ENCODE measurements at places on chromosomes 7 and 10. TPM values are rescaled to one million over a fixed set of nuclear protein-coding genes. Genes with fewer than 3 reads are reported as not detected.

Gene NEUROD6
- polyA plus RNA-seq, result not detected

GRCh38 chr7:50649259-50649885, 84.2 kb upstream of the DDC start:
- DNase-seq, result no peak

- no peak for DNase-seq
Measured at GRCh38 chr10:130221456-130222375, 85.5 kb downstream of the GLRX3 start.

DNA sequence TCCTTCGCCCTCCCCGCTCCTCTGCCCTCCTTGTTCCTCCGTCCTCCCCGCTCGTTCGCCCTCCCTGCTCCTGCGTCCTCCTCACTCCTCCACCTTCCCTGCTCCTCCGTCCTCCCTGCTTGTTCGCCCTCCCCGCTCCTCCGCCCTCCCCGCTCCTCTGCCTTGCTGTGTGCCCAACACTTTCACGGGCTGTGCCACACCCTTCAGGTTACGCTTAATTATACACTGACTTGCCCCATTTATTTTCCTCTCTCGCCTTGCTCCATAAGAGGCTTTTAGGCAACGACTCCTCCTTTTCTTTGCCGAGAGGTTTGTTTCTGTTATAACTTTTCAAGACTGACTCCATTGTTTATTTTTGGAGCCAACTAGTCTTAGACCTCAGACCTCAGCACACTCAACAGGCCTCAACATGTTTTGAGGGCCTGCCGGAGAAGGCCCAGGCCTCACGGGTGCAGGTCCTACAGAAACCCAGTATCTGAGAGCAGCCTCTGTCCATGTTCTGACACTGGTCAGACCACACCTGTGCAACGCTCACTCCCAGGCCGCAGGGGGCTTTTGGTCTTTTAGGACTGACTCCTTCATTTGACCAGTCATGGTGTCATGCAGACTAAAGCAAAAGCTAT, 18.2 kb upstream of the PRKAG2 start:
- DNase-seq, result no peak

Gene ADRA2A
- 42.3 TPM for polyA plus RNA-seq

DNA sequence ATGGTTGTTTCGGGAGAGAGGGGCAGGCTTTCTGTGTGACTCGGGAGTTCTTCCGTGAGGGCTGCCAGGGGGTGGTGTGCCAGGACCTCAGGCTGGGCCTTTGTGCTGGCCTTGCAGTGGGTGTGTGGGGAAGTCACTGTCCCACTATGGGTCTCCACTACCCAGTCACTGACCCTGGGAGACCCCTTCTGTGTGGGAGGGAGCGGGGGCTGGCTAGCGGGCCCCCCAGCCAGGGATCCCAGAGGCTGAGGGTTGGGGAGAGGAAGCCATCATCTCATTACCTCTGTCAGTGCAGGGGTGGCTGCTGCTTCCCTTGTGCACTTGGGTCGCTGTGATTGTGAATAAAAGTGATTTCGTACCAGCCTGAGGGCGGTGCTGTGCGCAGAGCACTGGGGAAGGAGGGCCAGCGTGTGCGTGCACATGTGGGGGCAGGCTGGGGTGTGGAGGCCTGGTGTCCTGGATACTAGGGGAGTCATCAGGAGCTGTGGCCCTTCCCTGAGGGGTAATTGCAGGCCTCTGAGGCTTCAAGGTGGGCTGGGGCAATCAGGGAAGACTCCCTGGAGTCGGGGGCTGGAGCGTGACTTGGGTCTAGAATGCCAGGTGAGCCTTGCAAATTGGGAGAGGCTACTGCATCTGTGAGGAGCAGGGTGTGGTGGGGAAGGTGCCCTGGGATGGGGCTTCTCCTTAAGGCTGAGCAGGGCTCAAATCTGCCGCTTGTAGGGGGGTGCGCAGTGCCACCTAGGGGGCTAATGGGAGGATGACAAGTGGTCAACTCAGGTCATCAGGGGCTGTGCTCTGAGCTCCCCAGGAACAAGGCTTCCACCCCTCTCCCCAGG, 98.9 kb downstream of the NEURL1 start:
- no peak for DNase-seq

DNA sequence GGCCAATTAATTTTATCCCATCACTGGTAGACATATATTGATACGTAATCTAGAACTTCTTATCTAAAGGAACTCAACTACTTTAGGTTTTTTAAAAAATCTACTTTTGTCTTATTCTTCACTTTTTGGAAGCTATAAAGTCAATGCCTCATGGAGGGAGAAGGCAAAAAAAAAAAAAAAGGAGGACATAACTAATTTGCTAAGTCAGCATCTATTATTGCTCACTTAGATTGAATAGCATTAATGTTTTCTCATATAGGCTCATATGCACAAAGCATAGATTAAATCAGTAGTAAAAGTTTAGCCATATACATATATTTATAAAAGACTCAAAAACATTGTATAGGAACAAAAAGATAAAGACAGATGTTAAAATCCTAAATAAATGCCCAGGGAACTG, 179.3 kb upstream of the DGKB start:
- DNase-seq, result no peak

Gene CYP3A5
- 219 TPM for polyA plus RNA-seq

DNA sequence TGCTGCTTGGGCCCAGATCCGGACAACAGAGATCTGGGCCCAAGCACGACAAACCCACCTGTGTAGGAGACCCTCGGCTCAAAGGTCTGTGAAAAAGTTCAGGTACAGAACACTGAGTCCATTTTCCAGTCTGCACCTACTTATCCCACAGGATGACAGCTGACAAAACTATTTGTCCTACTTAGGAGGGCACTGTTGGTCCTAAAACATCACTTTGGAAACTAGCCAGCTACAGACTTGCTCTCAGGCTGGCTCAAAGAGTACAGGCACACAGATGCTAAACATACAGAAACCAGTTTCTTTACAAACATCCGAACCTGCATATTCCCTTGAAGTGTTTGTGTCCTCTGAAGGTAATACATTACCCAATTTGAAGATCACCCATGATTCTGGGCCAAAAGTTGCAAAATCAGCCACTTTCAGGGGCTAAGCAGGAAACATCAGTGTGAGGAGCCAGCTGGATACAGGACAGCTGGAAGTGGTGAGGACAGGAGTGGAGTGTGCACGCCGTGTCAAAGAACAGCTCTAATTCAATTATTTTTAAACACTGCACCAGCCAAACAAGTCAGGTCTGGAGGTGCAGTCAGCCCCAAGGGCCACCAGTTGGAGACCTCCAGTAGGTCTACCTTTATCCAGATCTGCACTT, 88.5 kb downstream of the NOC3L start:
- DNase-seq, result no peak

Gene SPDYE6
- not detected for polyA plus RNA-seq

DNA sequence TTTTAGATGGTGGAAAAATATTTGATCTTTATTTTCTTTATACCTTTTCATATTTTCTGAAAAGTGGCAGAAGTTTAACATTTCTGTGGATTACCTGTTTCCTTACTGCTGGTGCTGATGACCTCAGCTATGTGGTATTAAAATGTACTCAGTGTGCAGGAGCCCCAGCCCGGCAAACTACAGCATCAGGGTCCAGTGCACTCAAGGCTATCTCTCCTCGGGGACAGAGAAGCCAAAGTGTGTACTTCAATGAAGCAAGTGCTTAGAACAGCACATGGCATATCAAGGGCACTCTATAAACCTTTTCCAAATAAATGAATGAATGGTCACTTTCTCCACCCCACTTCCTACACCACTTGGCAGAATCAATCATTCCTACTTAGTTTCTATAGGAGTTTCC, 111.8 kb downstream of the HIP1 start:
- DNase-seq, result no peak

DNA sequence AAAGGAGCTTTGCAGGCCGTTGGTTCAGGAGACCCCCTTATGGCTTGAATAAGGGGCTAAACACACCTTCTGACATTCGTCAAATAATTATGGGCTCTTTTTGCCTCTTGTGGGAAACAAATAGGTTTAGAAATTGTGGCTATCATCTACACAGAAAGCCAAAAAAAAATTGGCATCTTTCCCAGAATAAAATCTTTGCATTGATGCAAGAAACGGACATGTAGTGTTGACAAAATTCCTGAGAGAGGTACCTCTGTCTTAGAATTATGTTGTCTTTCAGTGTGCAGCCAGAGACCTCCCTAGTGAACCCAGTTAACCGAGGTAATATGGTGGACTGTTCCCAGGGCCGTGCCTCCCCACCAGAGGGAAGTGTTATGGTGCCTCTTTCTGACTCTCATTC, 283.9 kb downstream of the SDHAF3 start:
- DNase-seq, result no peak

GRCh38 chr10:112812586-112812985, 137.5 kb upstream of the TCF7L2 start:
- DNase-seq, result no peak

DNA sequence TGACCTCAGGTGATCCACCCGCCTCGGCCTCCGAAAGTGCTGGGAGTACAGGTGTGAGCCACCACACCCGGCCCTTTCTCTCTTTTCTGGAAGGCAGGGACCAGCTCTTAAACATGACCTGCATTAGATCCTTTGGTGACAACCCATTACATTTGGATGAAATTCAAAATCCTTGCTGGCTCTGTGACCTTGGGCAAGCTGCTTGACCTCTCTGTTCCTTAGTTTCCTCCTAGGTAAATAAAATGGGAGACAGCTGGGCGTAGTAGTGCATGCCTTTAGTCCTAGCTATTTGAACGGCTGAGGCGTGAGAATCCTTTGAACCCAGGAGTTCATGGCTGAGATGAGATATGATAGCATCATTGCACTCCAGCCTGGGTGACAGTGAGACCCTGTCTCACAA, 23.7 kb downstream of the LDB1 start:
- DNase-seq, result no peak

- peak; percentile 74 for DNase-seq
Measured at GRCh38 chr7:37920305-37920848, at the start of gene EPDR1. EPDR1 (plus strand) TSS chr7:37920640; CDS start chr7:37920940, 300 bp downstream.

GRCh38 chr10:43050011-43050410, 26.9 kb upstream of the RET start:
- DNase-seq, result no peak

GRCh38 chr10:86223256-86223655, 143.3 kb downstream of the GRID1 start:
- no peak for DNase-seq

DNA sequence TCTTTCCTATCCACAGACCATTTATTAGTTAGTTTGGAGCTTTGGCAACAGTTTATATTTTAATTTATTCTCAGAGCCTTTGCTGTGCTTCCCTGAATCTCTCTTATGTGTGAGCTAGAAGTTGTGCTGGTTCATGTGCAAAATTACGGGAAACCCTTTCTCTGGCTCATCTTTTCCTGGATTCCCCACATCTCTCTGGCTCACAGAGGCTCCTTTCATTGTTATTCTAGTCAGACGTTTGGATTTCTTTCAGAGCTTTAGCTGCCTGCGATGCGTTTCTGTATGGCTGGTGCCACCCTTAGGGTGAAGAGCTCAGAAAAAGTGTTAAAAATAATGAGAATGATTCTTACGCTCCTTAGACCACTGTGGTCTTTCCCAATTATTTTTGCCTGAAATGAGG, 53.3 kb downstream of the TPST1 start:
- no peak for DNase-seq

DNA sequence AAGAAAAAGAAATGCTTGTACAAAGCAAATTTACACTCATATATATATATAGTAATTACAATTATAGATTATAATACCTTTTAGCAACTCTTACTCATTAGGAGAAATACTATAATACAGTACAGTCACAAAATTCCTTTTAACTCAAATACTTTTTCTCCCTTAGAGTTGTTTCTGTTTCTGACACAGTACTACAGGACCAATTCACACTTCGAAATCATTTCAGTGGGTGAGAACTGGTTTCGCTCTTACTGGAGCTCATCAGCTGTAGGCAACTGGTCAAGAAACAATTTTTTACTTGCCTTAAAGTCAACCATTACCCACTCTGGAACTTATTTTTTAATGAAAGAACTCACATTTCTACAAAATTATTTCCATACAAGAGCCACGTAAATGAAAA, 6.0 kb downstream of the CCDC186 start:
- DNase-seq, result no peak

DNA sequence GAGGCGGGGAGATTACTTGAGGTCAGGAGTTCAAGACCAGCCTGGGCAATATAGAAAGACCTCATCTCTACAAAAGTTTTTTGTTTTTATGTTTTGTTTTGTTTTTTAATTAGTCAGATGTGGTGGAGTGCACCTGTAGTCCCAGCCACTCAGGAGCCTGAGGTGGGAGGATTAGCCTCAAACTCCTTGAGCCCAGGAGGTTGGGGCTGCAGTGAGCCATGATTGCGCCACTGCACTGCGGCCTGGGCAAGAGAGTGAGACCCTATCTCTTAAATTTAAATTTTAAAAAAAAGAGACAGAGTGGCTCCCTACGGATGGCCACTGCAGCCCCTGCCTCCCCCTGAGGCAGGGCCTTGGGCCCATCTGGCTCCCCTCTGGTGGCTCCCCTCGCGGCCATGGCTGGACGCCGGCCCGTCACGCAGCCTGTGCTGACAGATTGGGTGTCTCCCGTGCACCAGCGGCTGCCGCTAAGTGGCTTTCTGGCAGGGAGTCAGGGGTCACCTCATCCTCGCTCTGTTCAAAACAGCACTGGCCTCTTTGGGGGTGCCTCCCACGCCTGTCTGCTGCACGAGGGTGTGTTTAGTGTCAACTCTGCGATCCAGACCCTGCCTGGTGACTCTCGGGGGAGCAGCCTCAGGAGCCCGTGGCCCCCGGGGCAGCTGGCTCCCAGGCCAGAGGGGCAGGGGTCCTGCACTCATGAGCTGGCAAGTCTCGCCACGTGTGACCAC, 44.4 kb upstream of the ELN start:
- no peak for DNase-seq
